Hematopoietic multipotent progenitor cell (in vitro differentiated cells): ENCODE measurements at places on chromosomes 2 and 18. TPM values are rescaled to one million over a fixed set of nuclear protein-coding genes. Genes with fewer than 3 reads are reported as not detected.

LHCGR gene
- not detected for total RNA-seq

- DNase-seq = no peak
These were observed 191.7 kb downstream of the ERBB4 start for GRCh38 chr2:212346865-212347264.

DNA sequence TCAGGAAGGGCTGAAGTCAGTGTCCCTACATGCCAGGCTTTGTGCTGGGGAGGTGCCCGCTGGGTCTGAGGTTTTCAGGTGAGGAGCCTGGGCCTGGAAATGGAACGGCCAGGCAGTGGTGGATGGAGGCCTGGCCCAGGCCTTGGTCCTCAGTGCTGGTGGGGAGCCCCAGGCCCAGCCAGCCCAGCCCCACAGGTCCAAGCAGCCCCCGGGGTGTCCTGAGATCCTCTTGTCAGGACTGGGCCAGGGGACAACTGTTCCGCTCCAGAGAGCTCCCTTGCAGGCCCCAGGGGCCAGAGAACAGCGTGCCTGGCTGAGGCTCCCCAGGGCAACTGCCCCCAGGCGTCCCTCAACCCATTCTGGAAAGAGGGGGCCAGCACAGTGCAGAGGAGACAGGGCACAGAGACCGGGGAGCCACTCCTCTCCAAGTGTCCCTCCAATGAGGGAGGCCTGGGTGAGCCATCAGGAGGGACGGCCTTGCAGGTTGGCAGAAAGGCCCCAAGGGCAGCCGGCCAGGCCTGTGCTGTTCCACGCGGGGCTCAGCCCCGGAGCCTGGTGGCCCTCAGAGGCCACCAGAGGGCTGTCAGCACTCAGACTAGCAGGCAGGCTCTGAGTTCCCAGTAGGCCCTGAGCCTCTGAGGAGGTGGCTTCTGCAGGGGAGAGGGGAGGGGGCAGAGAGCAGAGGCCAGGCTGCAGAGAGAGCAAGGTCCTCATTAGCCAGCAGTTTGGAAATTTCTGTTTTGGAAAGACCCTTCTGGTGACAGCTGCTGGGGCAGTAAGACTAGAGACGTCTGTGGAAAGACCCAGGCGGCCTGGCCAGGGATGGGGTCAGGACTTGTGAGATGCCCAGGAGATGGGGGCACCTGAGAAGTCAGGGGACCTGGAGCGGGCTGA, 29.4 kb upstream of the SNED1 start:
- no peak for DNase-seq

DNA sequence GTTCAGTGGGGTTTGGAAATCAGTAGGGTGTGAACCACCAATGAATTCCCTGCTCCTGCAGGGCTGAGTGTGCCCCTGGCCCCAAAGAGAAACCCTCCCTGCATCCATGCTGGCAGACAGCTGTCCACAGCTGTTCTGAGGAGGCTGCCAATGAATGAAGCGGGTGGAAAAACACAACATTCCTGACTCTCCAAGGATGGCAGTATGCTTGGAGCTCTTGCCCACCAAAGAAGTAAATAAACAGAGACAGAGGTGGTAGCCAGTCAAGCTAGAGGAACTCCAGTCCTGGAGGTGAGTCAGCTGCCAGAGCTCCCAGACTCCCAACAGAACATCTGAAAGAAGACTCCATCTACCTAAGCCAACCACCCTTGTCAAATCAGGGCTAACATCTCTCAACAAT, 6.2 kb downstream of the ZBTB7C start:
- DNase-seq = no peak

TMEM247 gene
- total RNA-seq = not detected

DNA sequence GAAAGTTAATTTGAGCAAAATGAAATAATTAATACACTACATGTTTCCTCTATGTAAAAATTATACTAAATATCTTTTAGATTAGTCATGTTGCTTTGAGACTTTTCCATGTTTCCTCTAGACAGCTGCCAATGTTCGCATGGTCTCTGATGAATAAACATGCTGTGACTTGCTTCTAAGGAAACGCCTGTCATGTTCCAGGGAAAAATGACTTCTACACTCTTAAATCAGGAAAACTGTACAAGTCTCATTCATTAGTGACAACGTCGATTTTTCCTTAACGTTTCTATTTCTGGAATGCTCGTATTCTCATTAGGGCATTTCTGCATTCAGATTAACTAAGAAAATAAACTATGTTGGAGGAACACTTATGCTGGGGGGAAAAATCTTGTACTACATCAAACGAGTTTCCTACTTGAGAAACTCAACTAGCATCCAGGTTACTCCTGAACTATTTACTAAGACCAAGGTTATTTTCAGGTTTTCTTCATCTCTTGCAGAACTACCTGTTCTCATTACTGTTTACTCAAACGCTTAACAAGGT, 1.6 kb downstream of the COBLL1 start:
- no peak for DNase-seq

TEX44 gene
- not detected for total RNA-seq

GRCh38 chr18:43175257-43175656, 59.8 kb upstream of the RIT2 start:
- no peak for DNase-seq

GRCh38 chr2:129502781-129503180, 476.7 kb upstream of the RAB6C start:
- no peak for DNase-seq
